Esophagus squamous epithelium (tissue), 5 donors: ENCODE measurements at places on chromosomes 2 and 18.
A peak's percentile ranks its signal among the peaks of the same experiment; 100 is the strongest.

DNA sequence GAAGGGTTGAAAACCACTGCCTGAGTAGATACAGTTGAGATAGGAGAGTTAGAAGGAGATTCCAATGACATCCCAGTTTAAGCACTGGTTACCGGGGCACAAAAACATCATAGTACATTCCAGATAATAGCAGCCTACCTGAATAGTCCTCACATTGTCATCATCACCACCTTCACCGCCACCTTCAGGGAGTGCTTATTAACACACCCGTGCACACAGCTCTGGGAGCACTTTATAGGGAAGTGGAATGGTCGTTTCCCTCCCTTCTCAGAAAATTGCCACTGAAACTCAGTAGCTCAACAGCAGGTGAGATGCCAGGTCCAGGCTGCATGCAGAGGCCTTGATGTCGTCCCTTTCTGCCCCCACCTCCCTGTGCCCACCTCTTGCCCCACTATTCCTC is 8.2 kb downstream of the SERPINB7 start:
- no peak overlapping the region for H3K4me3 ChIP-seq
- H3K36me3 ChIP-seq: no peaks in the 10 kb centered on the region
- DNase-seq: no peak

DNA sequence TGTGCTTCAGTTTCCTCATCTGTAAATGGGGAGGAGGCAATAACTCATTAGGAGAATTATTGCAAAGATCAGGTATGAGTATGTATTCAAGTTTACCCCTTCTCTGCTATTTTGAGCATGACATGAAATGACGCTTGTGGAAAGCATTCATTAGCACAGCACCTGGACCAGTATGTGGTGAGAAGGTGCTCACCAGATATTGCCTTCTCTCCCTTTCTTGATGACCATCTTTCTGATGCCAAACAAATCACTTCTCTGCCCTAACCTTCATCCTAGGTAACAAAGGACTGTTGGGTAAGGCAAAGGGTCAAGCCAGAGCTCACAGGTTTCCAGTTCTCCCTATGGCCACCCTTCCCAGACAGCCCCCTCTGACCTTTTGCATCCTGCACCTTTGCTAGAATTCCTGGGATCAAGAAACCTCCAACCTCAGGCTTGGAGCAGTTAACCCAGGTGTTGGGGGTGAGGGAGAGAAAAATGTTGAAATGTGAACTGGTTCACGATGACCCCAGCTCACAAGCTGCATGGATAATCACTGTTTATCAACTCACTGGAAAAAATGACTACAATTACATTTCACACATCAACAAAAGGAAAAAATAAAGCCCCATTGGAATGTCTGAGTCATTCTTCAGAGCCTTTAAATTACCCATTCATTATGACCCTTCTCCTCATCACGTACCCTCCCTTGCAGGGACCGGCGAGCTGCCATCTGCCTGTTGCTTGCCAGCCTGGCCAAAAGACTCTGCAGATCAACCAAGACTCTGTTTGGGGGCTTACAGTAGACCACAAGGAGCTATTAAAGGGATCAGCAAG is 41.6 kb downstream of the LBH start:
- no peaks in the 10 kb centered on the region for H3K36me3 ChIP-seq
- H3K4me3 ChIP-seq: no peak overlapping the region
- no peak for DNase-seq
- H3K4me1 ChIP-seq: peaks cover 23% of the 10 kb centered on the region
- peak overlapping the region; percentile 44 for H3K27ac ChIP-seq

- H3K36me3 ChIP-seq: no peaks in the 10 kb centered on the region
- H3K4me3 ChIP-seq: no peak overlapping the region
- DNase-seq: no peak
- no peaks in the 10 kb centered on the region for H3K27me3 ChIP-seq
- peaks cover 13% of the 10 kb centered on the region for H3K4me1 ChIP-seq
Measured at GRCh38 chr2:235765181-235765820, 271.5 kb downstream of the AGAP1 start.

DNA sequence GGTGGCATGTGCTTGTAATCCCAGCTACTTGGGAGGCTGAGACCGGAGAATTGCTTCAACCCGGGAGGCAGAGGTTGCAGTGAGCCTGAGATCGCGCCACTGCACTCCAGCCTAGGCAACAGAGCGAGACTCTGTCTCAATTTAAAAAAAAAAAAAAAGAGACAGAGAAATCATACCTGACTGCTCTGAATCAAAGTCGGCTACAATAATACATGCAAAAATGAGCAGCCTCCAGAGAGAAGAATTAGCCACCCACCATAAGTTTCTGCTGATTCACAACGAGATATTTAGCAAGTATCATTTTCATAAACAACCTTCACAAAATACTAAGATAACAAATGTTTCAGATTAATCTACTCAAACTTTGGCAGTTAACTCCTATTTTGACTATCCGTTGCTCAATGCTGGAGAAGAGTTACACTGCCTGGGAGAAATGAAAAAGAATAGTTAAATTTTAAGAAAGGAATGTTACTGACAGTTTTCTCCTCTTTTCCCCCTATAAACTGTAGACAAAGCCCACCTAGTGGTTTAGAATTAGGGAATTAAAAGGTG is 1.5 kb downstream of the OSBPL1A start:
- H3K36me3 ChIP-seq: no peaks in the 10 kb centered on the region
- DNase-seq: no peak
- H3K27me3 ChIP-seq: no peaks in the 10 kb centered on the region

GRCh38 chr2:164840458-164840929 is 1.1 kb downstream of the COBLL1 start:
- H3K4me1 ChIP-seq: peaks cover 74% of the 10 kb centered on the region
- H3K27ac ChIP-seq: peak overlapping the region; percentile 97
- H3K36me3 ChIP-seq: no peaks in the 10 kb centered on the region

GRCh38 chr2:220241423-220241822 is 614.0 kb downstream of the SLC4A3 start:
- no peak overlapping the region for H3K27ac ChIP-seq
- no peaks in the 10 kb centered on the region for H3K36me3 ChIP-seq
- no peaks in the 10 kb centered on the region for H3K4me1 ChIP-seq
- DNase-seq: no peak

GRCh38 chr2:167052825-167053224 is 164.5 kb downstream of the XIRP2 start:
- DNase-seq: no peak
- H3K36me3 ChIP-seq: no peaks in the 10 kb centered on the region
- no peaks in the 10 kb centered on the region for H3K4me1 ChIP-seq
- no peaks in the 10 kb centered on the region for H3K27me3 ChIP-seq

GRCh38 chr2:122414902-122415301 is 659.5 kb downstream of the TSN start:
- no peak for DNase-seq
- H3K4me1 ChIP-seq: no peaks in the 10 kb centered on the region
- H3K27ac ChIP-seq: no peak overlapping the region
- no peaks in the 10 kb centered on the region for H3K36me3 ChIP-seq
- H3K27me3 ChIP-seq: no peaks in the 10 kb centered on the region

DNA sequence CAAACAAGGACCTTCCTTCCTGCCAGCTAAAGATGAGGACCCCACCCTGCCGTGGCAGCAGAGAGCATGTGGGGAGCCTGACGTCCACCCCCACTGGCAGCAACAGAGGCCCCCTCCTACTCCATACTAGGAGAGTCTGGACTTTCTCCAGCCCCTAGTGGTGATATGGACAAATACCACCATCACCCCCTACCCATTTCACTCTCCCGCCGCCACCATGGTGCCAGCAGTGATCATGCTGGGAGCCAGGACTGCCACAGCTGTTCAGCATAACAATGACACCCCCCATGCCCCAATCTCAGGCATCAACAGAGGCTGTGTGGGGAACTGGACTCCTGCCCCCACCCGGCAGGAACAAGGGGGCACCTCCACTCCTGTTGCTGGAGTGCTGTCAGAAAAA is 42.7 kb upstream of the ATP9B start:
- H3K27ac ChIP-seq: no peak overlapping the region
- H3K27me3 ChIP-seq: no peaks in the 10 kb centered on the region
- DNase-seq: no peak
- H3K36me3 ChIP-seq: no peaks in the 10 kb centered on the region
- H3K4me3 ChIP-seq: no peak overlapping the region

- H3K36me3 ChIP-seq: peaks cover 14% of the 10 kb centered on the region
- DNase-seq: peak; percentile 4
- no peak overlapping the region for H3K4me3 ChIP-seq
- H3K27ac ChIP-seq: peak overlapping the region; percentile 57
- H3K27me3 ChIP-seq: no peaks in the 10 kb centered on the region
Measured at GRCh38 chr2:112004253-112004645, 50.8 kb upstream of the TMEM87B start.

DNA sequence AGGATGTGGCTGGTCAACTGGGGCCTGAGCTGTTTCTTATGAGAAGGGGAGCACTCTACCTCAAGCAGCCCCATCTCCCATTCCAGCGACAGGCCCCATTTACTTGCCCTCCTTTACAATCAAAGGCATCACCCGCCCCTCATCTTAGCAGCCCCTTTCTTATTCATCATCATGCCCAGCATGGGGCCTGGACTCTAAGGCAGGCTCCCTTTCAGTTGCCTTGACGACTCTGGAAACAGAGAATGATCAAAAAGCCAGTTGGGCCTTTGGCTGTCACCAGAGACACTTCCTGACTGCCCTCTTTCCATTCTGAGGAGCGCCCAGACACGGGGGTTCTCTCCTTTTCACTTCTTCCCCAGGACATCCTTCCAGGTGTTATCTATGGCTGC is 11.2 kb downstream of the CELF4 start:
- no peaks in the 10 kb centered on the region for H3K27me3 ChIP-seq
- no peak overlapping the region for H3K4me3 ChIP-seq
- no peaks in the 10 kb centered on the region for H3K4me1 ChIP-seq

GRCh38 chr2:37005118-37005868 is 39.0 kb upstream of the STRN start:
- no peaks in the 10 kb centered on the region for H3K36me3 ChIP-seq
- no peak overlapping the region for H3K27ac ChIP-seq
- no peak overlapping the region for H3K4me3 ChIP-seq
- no peaks in the 10 kb centered on the region for H3K4me1 ChIP-seq

GRCh38 chr18:26119246-26119645 is 14.4 kb upstream of the PSMA8 start:
- H3K27me3 ChIP-seq: peaks cover 24% of the 10 kb centered on the region
- no peak overlapping the region for H3K27ac ChIP-seq
- DNase-seq: no peak
- H3K4me1 ChIP-seq: no peaks in the 10 kb centered on the region
- no peak overlapping the region for H3K4me3 ChIP-seq
- no peaks in the 10 kb centered on the region for H3K36me3 ChIP-seq

GRCh38 chr18:25467226-25467987 is 115.4 kb upstream of the ZNF521 start:
- H3K27ac ChIP-seq: peak overlapping the region; percentile 40
- DNase-seq: no peak
- H3K27me3 ChIP-seq: no peaks in the 10 kb centered on the region

GRCh38 chr2:174158003-174158402 is 90.3 kb downstream of the OLA1 start:
- DNase-seq: no peak
- no peaks in the 10 kb centered on the region for H3K36me3 ChIP-seq
- peaks cover 7% of the 10 kb centered on the region for H3K4me1 ChIP-seq
- no peaks in the 10 kb centered on the region for H3K27me3 ChIP-seq

GRCh38 chr2:207257251-207258250 is 91.8 kb upstream of the KLF7 start:
- DNase-seq: no peak
- peak overlapping the region; percentile 81 for H3K27ac ChIP-seq
- no peak overlapping the region for H3K4me3 ChIP-seq
- H3K36me3 ChIP-seq: no peaks in the 10 kb centered on the region
- H3K4me1 ChIP-seq: peaks cover 56% of the 10 kb centered on the region
- H3K27me3 ChIP-seq: no peaks in the 10 kb centered on the region

- no peaks in the 10 kb centered on the region for H3K27me3 ChIP-seq
- no peak for DNase-seq
- H3K4me3 ChIP-seq: no peak overlapping the region
- H3K4me1 ChIP-seq: no peaks in the 10 kb centered on the region
- peaks cover 29% of the 10 kb centered on the region for H3K36me3 ChIP-seq
Measured at GRCh38 chr18:23784832-23785245, 95.6 kb downstream of the LAMA3 start.

GRCh38 chr2:120995152-120995551 is 259.5 kb downstream of the GLI2 start:
- no peak overlapping the region for H3K4me3 ChIP-seq
- no peaks in the 10 kb centered on the region for H3K27me3 ChIP-seq
- no peak for DNase-seq
- H3K27ac ChIP-seq: no peak overlapping the region
- no peaks in the 10 kb centered on the region for H3K36me3 ChIP-seq
- H3K4me1 ChIP-seq: peaks cover 2% of the 10 kb centered on the region
